Stimulated activated naive CD8-positive, alpha-beta T cell treated with anti-CD3 and anti-CD28 coated beads, Interleukin-15, Interleukin-2, amounts not matched to agents 100 U/mL and 50 U/mL, for 24 hours (primary cell): ENCODE measurements at places on chromosomes 12 and 14.

GRCh38 chr12:57890191-57891115, 43.9 kb upstream of the CTDSP2 start:
- no peak for DNase-seq

DNA sequence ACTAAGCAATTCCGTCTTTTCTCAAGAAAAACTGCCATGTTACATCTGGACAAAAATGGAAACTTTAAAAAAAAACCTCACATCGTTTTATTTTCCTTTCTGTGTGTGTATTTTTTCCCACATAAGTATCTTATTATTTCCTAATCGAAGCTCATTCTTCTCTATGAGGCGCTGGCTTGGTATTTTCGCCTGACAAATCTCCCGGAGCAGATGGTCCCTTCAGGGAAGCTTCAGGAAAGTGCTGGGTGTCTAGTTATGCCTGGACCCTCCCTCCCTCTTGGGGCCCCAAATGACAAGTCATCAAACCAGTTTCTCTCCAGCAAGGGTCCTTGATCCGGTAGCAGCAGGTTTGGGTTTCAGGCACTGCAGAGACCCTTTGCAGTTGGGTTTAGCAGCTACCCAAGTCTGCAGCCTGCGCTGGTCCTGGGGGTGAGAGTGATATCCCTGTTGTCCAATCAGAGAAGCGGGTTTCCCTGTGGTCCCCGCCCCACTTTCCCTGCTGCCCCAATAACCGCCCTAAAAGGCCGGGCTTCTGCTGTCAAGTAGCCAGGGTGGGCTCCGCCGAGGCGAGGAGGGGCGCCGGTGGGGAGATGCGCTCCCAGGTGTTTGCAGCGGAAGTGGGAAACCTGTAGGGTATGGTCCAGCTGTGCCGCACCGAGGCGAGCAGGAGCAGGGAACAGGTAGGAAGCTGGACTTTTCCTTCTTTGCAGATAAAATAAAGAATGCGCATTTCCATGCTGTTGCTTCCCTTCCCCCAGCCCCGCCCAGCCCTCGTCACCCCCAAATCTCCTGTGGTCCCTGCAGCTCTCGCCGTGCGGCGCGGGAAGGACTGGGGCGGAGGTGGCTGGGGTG, at the start of gene CNTN1:
TSS of gene CNTN1 (plus strand) at position 527 of the 852 bp plus-strand sequence.
- no peak for DNase-seq

DNA sequence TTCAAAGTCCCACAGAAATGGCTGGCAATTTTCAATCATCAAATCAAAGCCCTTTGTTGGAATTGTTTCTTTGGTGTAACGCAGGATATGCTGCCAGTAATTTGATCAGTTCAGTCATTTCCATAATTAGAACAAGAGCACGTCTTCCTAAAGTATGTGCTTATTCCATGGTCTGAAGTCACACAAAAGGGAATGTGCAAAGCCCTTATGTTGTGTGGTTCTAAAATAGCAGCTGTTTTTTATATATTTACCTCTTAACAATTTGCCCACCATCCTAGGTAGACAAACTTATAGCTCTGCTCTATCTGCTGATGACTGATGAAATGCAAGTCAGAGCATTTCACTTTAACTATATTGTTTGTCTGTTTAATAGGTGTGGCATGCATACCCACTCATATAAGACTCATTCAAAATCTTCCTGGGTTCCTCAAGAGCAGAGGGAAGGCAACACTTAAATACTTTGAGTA, 176.1 kb upstream of the SLC38A2 start:
- DNase-seq = no peak

GRCh38 chr12:20077618-20078017, 290.7 kb upstream of the PDE3A start:
- no peak for DNase-seq

- DNase-seq = peak; percentile 4
These were observed 706.9 kb upstream of the TMEM132C start for GRCh38 chr12:127560041-127560478.

GRCh38 chr12:100661300-100661951, 87.9 kb downstream of the GAS2L3 start:
- no peak for DNase-seq

- DNase-seq = no peak
These were observed 36.9 kb downstream of the PACS2 start for GRCh38 chr14:105351410-105351809.

DNA sequence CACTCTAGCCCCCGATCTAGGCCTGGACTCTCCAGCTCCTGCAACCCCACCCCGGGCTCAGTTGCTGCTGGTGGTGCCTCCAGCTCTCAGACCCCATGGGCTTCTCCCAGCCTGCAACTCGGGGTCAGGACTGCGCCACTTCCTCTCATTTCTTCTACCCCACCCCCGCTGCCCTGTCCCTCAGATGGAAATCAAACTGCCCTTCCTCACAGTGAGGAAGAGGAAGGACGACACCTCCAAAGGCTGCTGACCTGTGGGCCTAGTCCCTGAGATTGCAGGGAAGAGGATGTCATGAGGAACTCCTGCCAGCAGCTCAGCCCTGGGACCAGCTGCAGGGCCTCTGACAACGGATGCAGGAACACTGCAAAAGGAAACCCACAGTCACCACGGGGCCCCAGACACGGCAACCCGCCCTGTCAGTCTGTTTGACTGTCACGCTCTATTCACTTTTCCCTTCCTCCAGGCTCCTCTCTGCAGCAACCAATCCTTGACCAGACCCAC, 29.3 kb upstream of the PNMA1 start:
- peak; percentile 75 for DNase-seq

DNA sequence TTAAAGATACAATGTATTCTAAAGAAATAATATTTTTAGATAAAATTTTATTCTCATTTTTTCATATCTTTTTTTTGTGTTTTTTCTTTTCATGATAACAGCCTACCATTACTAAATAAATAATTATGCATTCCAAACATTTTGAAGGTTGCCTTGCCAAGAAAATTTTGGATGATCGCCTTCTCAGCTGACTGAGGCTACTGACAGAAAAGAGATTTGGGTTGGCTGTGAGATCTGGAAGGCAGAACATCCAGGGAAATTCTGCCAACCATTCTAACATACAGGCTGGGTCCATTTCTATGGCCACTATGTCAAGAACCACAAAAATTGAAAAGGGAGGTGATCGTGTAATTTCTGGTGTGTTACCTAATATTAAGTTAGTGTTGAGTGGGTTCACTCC, 48.1 kb downstream of the GALNT8 start:
- DNase-seq = no peak

DNA sequence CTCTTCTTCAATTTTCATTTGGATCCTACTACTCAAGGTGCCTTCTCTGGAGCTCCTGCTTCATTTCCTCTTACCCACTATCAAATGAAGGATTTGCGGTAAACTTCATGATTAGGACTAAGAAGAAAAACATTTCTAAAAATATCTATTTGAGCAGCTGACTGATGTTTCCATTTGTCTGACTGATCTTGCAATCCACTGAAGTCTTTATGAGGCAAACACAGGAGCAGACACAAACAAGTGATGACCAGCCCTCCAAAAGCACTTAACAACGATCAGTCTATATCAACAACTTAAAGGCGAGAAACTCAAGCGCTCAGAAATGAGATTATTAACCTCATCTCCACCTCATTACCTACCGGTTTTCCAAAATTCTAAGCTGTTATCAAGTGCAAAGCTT, 26.2 kb downstream of the OSBPL8 start:
- DNase-seq = no peak

GRCh38 chr12:124732275-124733075, 131.2 kb downstream of the SCARB1 start:
- DNase-seq = no peak

DNA sequence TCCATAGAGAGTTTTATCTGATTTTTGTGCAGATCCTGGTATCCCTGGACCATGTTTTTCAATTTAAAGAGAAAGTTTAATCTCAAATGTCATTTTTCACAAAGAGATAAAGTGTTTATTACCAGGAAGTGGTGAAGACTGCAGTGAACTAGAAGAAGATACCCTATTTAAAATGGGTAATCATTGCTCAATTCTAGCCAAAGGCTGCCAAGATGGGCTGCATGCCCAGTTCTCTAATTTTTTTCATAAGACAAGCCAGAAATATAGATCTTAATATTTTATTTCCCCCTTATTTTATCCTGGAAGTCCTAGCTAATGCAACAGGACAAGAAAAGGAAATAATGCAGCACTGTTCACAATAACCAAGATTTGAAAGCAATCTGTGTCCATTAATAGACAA, 343.5 kb downstream of the PCNX1 start:
- DNase-seq = no peak

GRCh38 chr14:77615361-77616132, 890 bp downstream of the SPTLC2 start:
- DNase-seq = peak; percentile 29

GRCh38 chr14:78346747-78347146, 176.6 kb downstream of the NRXN3 start:
- DNase-seq = no peak

- DNase-seq = no peak
These were observed 685 bp downstream of the GRIN2B start for GRCh38 chr12:13980538-13981295.

DNA sequence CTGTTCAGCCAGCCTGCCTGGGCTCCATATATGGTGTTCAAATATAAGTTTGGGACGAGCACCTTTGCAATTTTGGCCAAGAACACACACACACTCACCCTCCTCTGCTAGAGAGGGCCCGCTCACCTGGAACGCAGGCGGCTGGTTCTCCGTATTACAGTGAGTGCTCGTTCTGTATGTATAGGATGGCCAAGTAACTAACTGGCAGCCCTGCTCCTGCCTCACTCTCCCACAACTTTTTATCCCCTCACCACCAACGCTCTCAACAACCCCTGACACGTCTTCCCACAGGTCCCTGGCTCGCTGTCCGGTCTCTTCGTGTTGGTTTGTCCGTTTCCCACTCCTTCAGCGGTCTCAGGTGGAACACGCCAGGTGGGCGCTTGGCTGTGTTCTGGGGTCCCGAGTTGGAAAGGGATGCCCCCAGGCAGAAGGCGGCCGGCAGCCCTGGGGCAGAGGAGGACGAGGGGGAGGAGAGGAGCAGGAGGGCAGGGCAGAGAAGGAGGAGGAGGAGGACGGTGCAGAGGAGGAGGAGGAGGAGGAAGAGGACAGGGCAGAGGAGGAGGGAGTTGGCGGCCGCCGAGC, 398 bp upstream of the MSRB3 start:
- no peak for DNase-seq

DNA sequence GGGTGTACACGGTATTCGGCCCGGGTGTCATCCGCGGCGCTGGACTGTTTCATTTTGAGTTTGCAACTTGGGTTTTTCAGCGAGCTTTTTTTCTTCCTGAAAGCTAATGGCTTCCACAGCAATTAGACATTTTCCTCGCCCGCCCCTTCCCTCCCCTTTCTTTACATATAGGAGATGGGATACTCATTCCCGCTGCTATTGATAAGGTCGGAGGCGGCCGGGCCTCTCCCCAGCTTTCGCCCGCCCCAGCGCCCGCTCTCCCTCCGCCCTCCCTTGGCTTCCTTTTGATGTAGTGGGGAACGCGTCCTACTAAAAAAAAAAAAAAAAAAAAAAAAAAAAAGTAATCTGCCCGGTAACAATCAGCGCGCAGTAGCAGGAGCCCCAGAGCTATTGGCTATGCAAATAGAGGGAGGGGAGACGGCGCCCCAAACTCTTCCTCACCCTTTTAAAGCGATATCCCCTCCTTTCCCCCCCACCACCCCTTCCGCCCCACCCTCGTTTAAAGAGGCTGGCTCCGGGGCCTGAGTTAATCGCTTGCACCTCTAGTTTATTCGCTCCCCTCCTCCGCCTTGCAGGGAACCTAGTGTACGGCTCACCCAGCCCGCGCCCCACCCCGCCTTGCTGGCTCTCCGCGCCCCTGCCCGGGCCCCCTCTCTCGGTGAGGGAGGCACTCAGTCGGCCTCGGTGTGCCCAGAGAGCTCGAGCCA, 1.7 kb upstream of the CCND2 start:
- peak; percentile 83 for DNase-seq

GRCh38 chr14:100731011-100731670, 4.4 kb downstream of the DLK1 start:
- DNase-seq = no peak

DNA sequence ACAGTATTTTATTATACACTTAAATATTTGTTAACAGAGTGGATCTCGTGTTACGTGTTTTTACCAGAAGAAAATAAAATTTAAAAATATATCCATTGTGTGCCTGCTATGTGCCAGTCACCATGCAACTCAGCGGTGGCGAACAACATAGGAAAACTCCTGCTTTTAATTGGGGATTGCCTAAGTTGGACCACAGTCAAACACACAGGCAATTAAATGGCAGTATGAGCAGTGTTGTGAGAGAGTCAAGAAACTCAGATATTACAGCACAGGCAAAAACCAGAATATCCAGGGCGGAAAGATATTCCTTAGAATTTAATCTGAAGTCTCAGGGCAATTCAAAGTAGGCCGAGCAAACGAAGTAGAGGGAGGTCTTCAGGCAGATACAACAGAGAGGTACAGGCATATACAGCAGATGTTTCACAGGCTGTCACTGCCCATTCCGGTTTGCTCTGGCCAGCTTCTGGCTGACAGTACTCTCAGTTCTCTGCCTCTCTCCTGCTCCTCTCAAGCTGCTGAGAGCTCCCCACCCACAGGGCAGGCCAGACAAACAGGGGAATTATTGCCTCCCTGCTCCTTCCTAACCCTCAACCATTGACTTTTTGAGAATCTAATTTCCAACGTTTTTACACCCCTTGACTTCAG, 540.2 kb upstream of the TMEM132C start:
- no peak for DNase-seq

GRCh38 chr14:103141117-103141796, 18.0 kb downstream of the TNFAIP2 start:
- DNase-seq = peak; percentile 64

GRCh38 chr12:62260733-62261683, 804 bp downstream of the USP15 start:
- DNase-seq = peak; percentile 54

DNA sequence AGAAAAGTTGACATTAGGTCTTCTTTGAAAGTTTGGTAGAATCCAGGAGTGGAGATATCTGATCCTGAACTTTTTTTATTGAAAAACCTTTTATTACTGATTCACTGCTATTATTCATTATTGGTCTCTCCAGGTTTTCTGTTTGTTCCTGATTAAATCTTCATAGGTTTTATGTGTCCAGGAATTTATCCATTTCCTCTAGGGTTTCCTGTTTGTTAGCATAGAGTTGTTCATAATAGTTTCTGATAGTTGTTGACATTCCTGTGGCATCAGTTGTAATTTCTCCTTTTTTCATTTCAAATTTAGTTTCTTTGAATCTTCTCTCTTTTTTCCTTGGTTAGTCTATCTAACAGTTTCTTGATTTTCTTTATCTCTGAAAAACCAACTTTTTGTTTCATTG, 370.3 kb downstream of the SLC6A15 start:
- no peak for DNase-seq

- DNase-seq = no peak
These were observed 1.2 kb downstream of the KIF26A start for GRCh38 chr14:104139460-104140212.

DNA sequence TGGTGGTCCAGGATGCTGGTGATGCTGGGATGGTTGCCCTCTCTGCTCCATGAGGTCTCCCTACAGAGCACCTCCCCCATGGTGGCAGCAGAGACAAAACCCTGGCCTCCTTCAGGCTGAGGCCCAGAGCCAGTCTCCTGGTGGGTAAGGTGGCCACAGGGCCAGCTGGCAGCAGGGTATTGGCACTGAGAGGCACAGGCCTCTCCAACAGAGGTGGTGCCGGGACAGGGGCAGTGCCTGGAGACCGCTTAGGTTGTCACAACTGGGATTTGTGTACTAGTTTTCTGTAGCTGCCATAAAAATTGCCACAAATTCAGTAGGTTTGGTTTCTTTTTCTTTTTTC, 6.1 kb upstream of the MTA1 start:
- no peak for DNase-seq

GRCh38 chr14:22506778-22507351, 82.2 kb downstream of the DAD1 start:
- no peak for DNase-seq

- no peak for DNase-seq
These were observed 607 bp downstream of the OS9 start for GRCh38 chr12:57694459-57695019.
